ENCODE measurements at places on chromosomes 5 and 9.

DNA sequence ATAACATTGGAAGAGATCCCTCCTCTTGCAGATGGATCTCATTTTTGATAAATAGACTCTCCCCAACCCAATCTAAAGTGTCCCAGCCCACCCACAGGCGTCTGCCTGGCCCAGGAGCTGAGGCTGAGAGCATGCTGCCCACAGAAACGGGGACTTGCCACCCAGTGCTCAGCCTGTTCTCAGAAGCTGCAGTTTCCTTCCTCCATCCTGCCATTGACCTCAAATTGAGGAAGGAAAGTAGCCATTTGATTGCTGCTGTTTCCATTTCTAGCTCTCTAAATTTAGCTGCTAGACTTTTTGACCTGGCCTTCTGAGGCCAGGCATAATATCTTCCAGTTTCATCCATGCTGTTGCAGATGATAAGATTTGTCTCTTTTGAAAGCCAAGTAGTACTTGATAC is 31.1 kb upstream of the FRMD3 start:
- no peak for DNase-seq

- DNase-seq, result no peak
Measured at GRCh38 chr5:72565513-72566289, 58.5 kb upstream of the ZNF366 start.

GRCh38 chr5:150960791-150961396 is 56.1 kb upstream of the ZNF300 start:
- DNase-seq, result no peak

DNA sequence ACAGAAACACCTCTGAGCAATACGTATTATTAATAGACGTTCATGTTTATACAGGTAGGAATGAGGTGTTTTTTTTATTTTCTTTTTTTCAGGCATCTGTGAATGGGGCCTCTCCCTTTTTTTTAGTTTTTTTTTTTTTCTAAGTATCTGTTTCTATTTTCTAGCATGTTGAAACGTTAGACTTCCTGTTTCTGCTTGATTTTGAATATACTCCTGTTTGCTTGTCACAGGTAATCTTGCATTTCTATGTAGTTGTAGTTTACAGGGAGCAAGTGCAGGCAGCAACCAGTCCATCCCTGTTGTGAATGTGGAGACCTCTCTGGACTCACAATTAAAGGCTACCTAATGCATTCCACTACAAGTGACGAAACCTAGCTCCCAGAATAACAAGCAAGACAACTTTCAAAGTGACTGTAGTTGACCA is 22.8 kb upstream of the TNFAIP8 start:
- no peak for DNase-seq

- no peak for DNase-seq
Measured at GRCh38 chr5:132663771-132664695, 6.1 kb downstream of the IL13 start.

GRCh38 chr5:15774632-15775031 is 274.7 kb downstream of the FBXL7 start:
- no peak for DNase-seq

DNA sequence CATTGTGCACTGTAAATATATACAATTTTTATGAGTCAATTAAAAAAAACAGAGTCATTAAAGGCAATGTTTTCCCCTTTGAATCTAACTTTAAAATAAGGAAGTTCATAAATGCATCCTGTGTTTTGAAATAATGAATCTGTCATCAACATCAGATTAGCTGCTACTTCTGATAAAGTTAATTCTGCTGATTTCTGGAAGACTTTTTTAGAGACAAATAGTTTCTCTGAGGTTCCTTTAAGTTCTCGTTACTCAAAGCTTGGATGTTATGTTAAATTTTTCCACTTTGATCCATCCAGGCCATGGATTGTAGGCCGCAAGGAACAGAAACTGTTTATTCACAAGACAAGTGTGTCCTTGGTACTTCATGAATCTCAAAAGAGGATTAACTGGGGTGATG is 115.5 kb downstream of the CARTPT start:
- no peak for DNase-seq

DNA sequence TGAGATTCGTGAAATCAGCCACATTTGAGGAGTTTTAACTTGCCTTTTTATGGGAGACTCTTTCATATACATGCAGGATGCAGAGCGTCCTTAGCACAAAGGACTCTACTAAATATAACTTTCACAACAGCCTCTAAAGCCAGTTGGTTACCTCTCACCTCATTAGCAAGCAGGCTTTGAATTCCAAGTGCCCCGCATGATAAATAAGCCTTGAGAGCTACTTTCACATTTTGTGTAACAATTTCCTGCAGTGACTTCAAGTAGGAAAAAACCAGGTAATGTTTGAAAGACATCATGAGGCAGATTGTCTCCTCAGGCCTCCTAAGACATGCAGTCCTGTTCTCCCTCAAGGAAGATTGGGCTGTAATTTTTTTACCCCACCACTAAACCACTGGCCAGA is 50.5 kb downstream of the RALGPS1 start:
- DNase-seq, result no peak

GRCh38 chr5:157912621-157913325 is 53.8 kb upstream of the CLINT1 start:
- DNase-seq, result no peak

DNA sequence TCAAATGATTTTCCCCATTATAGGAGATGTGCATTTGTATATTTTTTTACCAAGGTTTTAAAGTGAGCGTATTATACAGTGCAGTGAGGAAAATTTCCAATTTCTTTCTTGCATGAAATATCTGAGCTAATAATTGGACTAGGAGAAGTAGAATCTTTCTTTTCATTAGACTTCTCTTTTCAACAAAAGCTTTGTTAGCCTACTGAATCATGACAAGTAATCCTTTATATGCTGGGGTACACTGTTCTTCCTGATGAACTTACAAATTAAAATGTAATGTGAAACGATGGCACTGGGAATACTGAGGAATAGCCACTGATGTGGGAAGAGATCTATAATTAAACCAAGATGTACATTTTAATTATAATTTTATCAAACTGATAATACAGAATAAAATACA is 829.6 kb downstream of the PTPRD start:
- DNase-seq, result no peak

DNA sequence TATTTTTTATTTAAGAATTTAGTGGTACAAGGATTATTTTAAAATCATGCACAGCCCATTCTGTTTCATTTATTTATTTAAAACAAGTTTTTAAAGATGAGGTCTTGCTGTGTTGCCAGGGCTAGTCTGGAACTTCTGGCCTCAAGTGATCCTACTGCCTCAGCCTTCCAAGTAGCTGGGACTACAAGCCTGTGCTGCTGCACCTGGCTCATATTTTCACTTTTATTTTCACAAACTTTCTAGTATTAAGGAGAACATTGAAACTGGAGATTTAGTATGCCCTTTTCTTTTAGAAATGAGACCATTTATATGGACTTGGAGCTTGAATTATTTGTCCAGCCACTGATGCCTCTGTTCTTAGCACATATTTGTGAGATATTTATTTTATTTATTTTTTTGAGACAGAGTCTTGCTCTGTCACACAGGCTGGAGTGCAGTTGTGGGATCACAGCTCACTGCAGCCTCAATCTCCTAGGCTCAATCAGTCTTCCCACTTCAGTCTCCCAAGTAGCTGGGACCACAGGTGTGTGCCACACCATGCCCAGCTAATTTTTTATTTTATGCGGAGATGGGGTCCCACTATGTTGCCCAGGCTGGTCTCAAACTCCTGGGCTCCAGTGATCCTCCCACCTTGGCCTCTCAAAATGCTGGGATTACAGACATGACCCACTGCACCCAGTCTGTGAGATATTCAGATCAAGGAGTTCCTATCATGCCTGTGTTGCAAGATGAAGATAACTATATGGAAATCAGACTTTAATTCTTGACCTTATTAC is 7.4 kb downstream of the DMXL1 start:
- no peak for DNase-seq

GRCh38 chr9:26142201-26142600 is 464.0 kb upstream of the TUSC1 start:
- no peak for DNase-seq

DNA sequence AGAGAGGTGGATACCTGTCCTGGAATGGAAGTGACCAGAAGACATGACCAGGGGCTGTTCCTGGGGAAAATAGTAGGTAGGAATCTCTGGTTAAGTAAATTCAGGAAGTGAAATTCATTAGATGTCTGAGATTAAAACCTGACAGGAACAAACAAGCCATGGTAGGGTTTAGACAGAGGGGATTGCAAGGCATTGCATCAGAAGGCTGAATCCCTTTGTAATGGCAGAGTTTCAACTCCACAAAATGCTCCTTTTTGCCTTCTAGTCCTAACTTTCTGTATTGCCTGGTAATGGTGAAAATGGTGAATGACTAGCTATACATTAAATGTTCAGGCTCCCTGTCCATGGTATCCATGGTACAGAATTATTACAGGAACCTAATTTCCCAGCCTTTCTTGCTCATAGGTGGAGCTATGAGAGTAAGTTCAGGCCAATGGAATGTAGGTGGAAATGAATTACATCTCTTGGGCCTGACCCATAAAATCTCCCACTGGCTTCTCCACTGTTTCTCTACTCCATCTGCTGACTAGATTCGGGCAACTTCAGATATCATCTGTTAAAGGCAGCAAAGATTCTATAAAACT is 113.4 kb upstream of the CNTLN start:
- no peak for DNase-seq

GRCh38 chr5:61283471-61283870 is 48.6 kb upstream of the ZSWIM6 start:
- no peak for DNase-seq

DNA sequence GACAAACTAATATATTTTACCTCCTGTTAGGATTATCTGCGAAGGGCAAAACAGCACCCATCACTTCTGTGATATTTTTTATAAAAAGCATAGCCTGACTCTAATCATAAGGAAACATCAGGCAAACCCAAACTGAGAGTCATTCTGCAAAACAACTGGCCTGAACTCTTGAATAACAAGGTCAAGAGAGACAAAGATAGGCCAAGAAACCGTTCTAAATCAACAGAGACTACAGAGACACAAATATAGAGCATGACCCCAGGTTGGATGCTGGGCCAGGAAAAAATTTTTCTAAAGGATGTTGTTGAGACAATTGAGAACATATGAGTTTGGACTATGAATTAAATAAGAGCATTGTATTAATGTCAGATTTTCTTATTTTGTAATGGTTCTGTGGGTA is 384.9 kb downstream of the NFIB start:
- DNase-seq, result no peak

DNA sequence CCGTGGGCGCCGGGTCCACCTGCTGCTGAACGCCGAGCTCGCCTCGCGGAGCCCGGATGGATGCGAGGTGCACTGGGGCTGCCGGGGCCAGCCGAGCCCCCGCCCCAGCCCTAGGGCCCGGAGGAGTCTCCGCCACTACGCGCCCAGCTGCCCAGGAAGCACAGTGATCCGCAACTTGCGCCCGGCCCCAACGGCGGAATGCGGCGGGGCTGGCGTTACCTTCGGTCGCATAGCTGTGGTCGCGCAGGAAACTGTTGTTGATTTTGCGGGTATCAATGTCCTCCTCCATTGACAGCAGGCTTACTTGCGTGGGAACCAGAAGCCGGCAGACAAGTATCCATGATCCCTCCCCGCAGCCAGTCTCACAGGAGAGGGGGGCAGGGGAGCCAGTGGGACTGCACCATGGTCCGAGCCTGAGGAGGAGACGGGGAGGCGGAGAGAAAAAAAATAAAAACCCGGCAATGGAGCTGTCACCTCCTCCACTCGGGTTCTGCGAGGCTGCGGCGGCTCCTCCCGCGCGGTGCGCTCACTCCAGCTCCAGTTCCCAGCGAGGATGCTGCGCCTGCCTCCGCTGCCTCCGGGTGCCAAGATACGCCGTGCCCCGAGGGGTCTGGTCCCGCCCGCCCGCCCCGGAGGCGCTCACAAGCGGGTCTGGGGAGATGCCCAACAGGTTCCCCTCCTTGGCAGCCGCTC is 628 bp downstream of the PPP2R2B start:
- no peak for DNase-seq

- no peak for DNase-seq
Measured at GRCh38 chr9:81318571-81318970, 370.8 kb downstream of the TLE1 start.

DNA sequence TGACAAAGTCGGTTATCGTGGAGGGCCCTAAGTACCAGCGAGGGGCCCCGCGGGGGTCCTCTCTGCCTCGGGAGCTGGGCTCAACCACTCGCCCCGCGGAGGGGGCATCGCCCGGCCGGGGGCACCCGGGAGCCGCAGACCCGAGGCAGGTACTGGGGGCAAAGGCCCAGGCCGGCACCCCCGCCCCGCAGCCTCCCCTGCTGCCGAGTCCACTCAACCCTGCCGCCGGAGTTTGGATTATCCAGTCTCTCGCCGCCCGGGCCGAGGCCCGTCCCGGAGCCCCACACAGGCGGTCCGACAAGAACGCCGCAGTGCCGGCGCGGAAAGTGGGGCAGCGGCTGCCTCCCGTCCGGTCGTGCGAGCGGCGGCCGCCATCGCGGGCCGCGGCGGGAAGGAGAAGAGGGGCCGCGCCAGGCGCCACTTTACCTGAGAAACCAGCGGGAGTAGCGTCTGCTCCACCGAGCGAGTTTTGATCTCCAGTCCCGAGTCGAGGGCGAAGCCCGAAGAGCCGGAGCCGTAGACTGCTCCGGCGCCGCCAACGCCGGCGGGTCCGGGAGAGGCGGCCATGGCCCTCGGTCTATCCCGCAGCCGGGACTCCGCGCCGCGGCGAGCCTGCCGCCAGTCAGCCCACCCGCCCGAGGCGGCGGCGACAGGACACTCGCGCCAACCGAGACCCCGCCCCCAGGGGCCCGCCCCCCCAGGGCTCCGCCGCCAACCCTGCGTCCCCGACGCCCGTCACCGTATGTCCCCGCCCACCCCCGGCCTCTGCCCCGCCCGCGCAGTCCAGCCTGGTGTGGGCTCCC is at the start of gene CTNNAL1:
CTNNAL1 (minus strand) TSS at position 624 of the 803 bp plus-strand sequence; CDS start at position 567, 57 bp downstream.
- DNase-seq, result peak; percentile 40

- no peak for DNase-seq
Measured at GRCh38 chr9:104748359-104749031, 1.0 kb downstream of the NIPSNAP3A start.

GRCh38 chr9:4743131-4743875 is 2.3 kb upstream of the AK3 start:
- no peak for DNase-seq

GRCh38 chr5:151591144-151591819 is at the start of gene FAT2:
TSS of gene FAT2 (minus strand) at chr5:151591331. CDS start at chr5:151568931, 22,400 bp downstream.
- no peak for DNase-seq

DNA sequence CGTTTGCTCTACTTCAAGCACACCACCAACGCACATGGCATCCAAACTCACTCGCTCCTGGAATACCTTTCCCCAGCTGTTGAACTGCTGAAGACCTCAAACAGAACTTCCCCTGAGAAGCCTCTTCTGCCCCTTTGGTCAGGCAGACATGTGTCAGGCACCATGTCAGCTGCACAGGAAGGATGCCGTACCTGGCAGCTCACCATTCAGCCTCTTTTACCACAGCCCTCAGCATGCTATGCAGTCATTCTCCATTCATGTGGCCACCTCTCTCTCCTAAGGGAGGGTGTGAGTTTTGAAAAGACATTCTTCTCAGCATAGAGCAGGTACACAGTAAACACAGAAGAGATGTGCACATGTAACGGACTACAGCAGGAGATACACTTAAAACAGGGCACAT is 14.2 kb downstream of the IL4 start:
- DNase-seq, result no peak

GRCh38 chr5:82419559-82420332 is 141.6 kb upstream of the RPS23 start:
- DNase-seq, result no peak

Measured in BJ (cell line).